Activated T-helper 1 cell treated with anti-CD3 and anti-CD28 coated beads, Interleukin-12 subunit alpha, Interleukin-12 subunit beta, Interleukin-2, Interleukin-4 antibody, amounts not matched to agents 30 ng/mL and 10 ng/mL and 1 ng/mL, durations not matched to agents 14 hours and 24 hours and 36 hours (primary cell): ENCODE measurements at places on chromosomes 4 and X. TPM values are rescaled to one million over a fixed set of nuclear protein-coding genes. Genes with fewer than 3 reads are reported as not detected.

Gene MAP3K15
- 0.10 and 0.18 TPM in 2 replicates for total RNA-seq

- no peak for DNase-seq
Observed at GRCh38 chr4:100098681-100099080, 91.6 kb downstream of the DDIT4L start.

DNA sequence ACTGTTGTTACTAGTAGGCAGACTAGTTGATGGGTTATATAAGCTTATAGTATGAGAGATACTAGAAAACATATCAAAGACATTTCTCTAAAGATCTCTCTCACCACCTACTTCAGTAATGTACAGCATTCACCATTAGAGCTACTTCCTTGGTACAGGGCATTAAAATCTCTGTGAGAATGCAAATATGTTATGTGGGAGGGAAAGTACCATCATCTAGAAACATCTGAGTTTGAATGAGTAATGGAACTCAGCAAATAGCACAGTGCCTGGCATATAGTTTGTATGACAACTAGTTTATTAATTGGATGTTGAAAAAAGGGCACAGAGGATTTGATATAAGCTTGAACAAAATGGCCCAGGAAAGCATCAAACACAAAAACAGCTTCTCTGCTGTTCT, 211.1 kb downstream of the GLUD2 start:
- no peak for DNase-seq

Gene SUPT20HL1
- 0.07 TPM in 1 of 2 replicates, not detected in the other for total RNA-seq

Gene PCYT1B
- total RNA-seq: 0.10 TPM in 1 of 2 replicates, not detected in the other

GRCh38 chr4:129144755-129145206, 48.8 kb downstream of the C4orf33 start:
- DNase-seq: no peak

Gene GYPE
- total RNA-seq: 0.16 TPM in 1 of 2 replicates, not detected in the other

Gene AR
- total RNA-seq: not detected in 2 replicates

DNA sequence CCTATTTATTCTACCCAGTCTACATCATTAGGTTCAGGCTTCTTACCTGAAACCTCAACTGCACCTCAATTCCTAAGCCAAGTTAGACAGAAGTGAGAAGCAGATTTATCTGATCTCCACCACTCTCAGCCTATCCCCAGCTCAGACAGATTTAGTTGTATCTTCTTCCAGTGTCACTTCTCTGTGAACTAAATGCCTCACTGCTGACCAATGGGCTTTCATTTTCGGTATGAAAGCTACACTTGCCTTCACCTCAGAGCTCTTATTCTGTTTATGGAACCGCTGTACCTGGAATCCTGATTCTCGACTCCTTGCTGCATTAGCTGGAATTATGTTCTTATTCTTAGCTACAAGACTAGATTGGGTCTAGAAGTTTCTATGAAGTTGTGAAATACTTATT, 833.2 kb downstream of the CCSER1 start:
- DNase-seq: no peak

Gene DCAF16
- total RNA-seq: 44.0 and 48.5 TPM in 2 replicates

GRCh38 chrX:54087661-54088060, 43.4 kb upstream of the PHF8 start:
- no peak for DNase-seq

Gene ARHGAP24
- not detected in 2 replicates for total RNA-seq

DNA sequence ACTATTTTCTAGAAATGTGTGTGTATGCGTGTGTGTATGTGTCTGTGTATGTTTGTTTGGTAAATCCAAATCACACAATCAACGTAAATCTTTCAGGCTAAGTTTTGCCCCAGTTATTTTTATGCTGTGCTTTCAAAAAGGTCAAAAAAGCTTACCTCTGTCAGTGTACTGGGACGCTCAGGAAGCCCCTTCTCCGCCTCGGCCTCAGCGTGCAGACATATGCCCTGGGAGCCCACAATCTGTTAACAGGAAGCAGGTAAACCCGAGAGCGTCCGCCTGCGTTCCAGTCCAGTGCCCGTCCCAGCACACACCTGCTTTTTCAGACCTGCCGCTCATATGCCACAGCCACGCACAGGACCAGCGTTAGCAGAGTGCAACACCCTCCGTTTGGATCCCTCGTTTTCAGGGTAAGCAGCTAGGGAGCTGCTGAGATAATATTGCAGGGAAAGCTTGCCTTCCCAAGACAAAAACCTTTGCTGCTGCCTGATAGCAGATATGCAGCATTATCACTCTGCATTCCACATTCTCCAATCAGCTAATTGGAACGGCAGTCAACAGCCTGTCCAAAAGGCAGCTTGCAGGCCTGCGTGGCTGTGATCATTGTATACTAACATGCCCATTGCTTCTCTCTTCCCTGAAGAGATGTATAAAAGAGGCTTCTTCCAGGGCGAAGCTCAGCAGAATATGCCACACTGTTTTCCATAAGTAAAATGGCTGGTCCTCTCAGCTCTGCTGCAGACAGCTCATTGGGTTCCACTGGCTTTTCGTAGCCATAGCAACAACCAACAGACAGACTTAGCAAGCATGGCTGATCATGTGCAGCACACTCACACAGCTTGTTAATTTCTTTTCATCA, at the start of gene SORBS2:
Gene SORBS2 (minus strand): TSS at position 686 of the 856 bp plus-strand sequence. CDS start 121,623 bp downstream, outside the sequence.
- no peak for DNase-seq

Gene EDA
- total RNA-seq: 1.6 and 2.4 TPM in 2 replicates

Gene OGT
- 295 and 305 TPM in 2 replicates for total RNA-seq

Gene THOC2
- 87.6 and 91.2 TPM in 2 replicates for total RNA-seq

Gene GRIA3
- total RNA-seq: not detected in 2 replicates

- DNase-seq: no peak
Observed at GRCh38 chr4:125836597-125837195, 521.9 kb downstream of the FAT4 start.

Gene ARX
- total RNA-seq: not detected in 2 replicates

GRCh38 chrX:35700121-35700520, 98.0 kb upstream of the MAGEB16 start:
- DNase-seq: no peak

- no peak for DNase-seq
Observed at GRCh38 chr4:122500852-122501501, 44.5 kb upstream of the IL2 start.
